Activated T-helper 1 cell treated with Interleukin-2 at 50 U/mL for 16 hours (primary cell): ENCODE measurements at places on chromosomes 7 and 10.

DNA sequence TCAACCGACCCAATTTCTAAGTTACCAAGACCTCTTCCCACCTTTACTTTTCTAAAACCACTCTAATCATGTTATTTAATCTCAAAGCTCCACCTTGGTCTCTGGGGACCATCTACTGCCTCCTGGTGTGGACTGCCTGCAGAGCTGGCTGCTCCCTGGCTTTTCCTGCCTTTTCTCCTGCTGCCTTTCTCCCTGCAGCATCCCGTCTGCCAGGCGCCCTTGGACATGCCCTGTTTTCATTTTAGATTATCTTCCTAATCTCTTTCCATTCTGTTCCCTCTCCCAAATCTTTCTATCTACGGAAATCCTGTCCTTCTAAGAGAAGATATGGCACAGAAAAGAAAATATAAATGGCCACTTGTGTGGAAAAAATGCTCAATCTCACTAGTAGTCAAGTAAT lies 23.1 kb downstream of the TCAF1 start:
- DNase-seq, result no peak

GRCh38 chr10:69861251-69862240 lies 59.8 kb downstream of the COL13A1 start:
- DNase-seq, result no peak

DNA sequence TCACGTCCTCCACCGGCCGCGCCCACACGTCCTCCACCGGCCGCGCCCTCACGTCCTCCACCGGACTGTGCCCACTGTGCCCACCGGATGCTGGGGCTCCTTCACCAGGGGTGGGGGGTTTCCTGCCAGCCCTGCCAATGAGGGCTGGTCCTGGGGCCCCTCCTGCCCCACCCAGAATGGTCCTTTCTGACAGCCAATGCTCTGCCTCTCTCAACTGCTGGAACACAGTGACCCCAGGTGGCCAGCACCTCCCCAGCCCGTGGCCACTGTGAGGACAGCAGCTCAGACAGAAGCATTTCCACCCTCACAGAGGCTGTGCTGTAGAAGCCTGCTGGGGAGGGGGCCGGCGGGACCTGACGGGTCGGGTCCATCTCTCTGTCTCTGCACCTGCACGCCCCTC lies 90.1 kb upstream of the DNAAF5 start:
- DNase-seq, result peak; percentile 25

GRCh38 chr7:94395141-94396036 lies 694 bp downstream of the COL1A2 start:
- no peak for DNase-seq

DNA sequence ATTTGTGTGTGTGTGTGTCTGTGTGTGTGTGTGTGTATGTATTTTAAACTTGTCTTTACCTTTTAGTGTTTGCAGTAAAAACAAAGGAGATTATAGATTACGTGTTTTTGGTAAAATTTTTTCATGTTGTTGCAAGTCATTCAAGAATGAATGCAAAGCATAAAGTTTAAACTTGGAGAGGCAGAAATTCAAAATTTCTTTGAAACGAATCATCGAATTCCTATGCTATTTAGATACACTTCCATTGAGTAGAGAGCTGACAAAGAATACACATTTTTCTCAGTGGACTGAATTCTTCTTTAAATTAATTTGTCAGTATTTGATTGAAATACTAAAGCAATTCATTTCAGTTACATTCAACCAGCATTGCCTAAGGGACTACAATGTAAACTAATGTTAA lies 66.0 kb upstream of the HDAC9 start:
- DNase-seq, result no peak

DNA sequence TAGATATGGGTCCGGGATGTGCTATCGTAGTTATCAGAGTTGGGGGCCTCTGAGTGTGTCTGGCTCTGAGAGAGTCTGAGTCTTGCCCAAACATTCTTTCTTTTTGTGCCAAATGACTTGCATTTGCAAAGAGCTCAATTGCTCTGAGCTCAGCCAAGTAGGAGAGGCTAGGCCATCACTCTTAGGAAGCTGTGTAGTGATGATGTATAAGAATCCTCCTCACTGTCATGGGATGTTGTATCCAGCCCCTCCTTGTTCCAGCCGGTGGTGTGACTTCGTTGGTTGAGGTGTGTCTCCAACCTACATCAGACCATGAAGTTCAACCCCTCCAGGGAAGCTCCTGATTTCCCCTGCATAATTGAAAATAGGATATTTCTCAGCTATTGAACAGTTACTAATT lies 97.5 kb upstream of the NPS start:
- no peak for DNase-seq

DNA sequence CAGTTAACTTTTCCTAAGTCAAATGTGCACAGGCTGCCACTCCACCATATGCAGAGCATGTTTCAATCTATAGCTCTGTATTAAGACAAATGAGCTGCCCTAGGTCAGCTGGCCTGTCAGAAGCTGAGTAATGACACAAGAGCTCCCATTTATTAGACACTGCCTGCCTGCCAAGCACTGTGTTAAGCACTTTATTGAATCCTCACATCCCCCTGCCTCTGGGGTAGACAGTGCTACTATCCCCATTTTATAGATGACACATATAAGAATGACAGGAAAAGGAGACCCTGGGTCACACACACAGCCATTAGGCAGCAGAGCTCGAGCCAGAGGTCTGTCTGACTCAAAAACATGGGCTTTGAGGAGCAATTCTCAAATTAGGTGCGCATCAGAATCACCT lies 179.8 kb upstream of the PDE1C start:
- no peak for DNase-seq

- DNase-seq, result no peak
Observed at GRCh38 chr7:5557920-5558401, 134.3 kb upstream of the TNRC18 start.

- DNase-seq, result no peak
Observed at GRCh38 chr7:157541295-157542067, 204.7 kb downstream of the DNAJB6 start.

GRCh38 chr10:128386231-128386630 lies 260.0 kb upstream of the MKI67 start:
- no peak for DNase-seq

GRCh38 chr7:149414745-149415390 lies 46.0 kb downstream of the ZNF777 start:
- no peak for DNase-seq

GRCh38 chr10:88987243-88987725 lies 3.3 kb upstream of the FAS start:
- no peak for DNase-seq

GRCh38 chr10:11782793-11783557 lies 40.2 kb upstream of the PROSER2 start:
- no peak for DNase-seq

DNA sequence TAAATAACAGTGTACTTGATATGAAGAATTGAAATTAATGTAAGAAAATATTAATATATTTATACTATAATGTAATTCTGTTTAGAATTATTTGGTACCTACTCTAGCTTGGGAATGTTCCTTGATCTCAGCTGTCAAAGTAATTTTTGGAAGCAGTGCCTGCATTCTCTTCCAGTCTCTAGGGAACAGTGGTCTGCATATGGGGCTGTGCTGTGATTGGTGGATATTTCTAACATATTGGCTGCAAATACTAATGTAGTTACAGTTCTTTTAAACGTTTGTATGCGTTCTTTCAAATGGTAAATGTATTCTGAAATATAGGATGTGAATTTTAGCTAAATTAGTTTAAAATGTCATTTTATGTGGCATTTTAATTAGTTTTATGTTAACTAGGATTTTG lies 87.2 kb downstream of the PHF14 start:
- DNase-seq, result no peak

- DNase-seq, result no peak
Observed at GRCh38 chr7:37149051-37149772, 299.5 kb downstream of the ELMO1 start.

- DNase-seq, result no peak
Observed at GRCh38 chr7:70694434-70694970, 437.4 kb upstream of the GALNT17 start.

- no peak for DNase-seq
Observed at GRCh38 chr10:130636313-130636930, 500.2 kb downstream of the GLRX3 start.

- no peak for DNase-seq
Observed at GRCh38 chr7:25122373-25122772, 2.7 kb downstream of the CYCS start.

DNA sequence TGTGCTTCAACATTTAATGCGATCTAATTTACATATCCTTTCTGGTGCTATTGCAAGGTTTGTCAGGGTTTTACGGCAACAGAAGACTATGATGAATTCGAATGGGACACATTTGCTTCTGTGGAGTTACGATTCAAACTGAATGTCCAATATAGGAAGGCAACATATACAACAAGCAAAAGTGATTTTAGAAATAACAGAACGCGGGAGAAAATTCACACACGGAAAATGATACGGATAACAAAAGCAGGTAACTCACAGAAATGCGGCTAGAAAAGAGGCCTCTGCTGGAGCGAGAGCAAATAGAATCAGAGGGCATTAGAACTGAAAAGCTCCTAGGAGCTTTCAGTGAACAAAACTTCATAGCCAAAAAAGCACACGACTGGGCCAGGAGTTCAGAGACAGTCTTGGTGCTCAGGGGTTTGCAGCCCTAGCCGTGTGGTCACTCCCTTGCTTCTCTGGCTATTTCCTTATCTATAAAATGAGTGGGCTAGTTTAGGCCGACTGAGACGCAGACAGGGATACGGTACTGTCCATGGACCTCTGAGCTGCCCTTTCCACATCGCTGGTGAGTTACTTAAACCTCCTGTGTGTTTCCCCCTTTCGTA lies 557 bp upstream of the TAX1BP1 start:
- DNase-seq, result peak; percentile 1

- DNase-seq, result no peak
Observed at GRCh38 chr7:30270921-30271320, 13.5 kb upstream of the ZNRF2 start.

- no peak for DNase-seq
Observed at GRCh38 chr7:84948634-84949033, 238.2 kb downstream of the SEMA3D start.

DNA sequence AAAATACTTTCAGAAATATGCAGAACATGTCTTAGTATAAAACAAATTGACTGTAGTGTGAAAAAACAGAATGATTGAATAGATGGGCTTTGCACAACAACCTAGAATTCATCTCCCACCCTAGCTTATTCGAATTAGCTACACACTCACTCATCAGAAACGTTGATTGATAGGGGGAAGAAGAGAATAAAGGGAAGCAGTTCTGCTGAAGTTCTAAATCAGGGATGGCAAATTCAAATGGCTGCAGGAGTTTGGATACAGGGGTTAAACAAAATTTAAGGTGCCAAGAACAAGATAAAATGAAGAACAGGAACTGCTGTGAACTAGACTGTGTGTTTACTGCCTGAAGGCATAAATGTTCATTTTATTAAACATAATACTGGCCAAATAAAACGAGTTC lies 9.0 kb downstream of the CD36 start:
- DNase-seq, result no peak

GRCh38 chr10:130935128-130935439 lies 376.4 kb downstream of the TCERG1L start:
- DNase-seq, result no peak

DNA sequence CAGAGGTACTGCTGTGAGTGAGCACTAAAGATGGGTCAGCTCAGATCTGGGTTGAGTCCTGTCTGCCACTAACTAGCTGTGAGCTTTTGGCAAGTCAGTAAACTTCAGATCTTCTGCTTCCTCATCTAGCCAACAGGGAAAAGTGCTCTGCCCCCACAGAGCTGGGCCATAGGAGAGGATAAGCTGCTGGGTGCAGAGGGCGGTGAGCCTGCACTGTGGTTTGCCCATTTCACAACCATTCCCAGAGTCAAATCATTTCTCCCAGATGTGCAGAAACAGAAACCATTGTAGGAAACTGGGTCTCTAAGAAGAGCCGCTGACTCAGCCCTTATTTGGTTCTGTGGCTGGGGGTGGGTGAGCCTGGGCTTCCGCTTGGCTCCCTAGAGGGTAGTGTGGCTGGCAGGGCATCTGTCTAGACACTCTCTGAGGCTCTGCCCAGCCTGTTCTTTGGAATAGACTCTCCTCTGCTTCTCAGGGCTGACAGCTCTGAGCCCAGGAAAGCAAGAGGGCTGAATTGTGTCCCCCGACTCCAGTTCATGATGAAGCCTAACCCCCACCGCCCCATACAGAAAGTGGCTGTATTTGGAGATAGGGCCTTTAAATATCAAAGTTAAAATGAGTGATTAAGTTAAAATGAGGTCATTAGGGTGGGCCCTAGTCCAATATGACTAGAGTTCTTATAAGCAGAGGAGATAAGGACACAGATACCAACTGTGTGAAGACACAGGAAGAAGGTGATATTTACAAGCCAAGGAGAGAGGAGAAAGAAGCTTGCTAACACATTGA lies 29.5 kb upstream of the ARHGAP22 start:
- DNase-seq, result no peak

DNA sequence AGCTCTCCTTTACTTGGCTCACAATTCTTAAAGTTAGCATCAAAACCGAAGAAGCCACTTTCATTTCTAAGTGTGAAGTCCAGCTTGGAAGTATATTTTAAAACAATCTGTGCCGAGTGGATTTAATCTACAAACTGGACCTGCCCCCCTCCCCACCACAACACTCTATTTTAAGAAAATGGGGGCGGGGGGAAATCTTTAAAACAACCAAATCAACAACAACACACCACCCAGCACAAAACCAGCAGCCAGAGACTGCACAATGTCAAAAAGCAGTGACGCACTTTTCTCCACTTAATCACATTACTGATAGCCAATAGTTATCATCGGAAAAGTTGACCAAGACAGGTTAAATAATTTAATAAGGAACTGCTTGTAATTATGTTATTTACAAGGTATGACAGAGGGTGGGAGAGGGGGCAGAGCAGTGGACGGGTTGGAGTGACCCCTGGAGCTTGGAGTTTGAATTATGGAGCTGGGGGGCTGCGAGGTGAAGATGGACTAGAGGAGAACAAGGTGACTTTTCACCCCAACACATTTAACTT lies 2.8 kb downstream of the EBF3 start:
- no peak for DNase-seq

DNA sequence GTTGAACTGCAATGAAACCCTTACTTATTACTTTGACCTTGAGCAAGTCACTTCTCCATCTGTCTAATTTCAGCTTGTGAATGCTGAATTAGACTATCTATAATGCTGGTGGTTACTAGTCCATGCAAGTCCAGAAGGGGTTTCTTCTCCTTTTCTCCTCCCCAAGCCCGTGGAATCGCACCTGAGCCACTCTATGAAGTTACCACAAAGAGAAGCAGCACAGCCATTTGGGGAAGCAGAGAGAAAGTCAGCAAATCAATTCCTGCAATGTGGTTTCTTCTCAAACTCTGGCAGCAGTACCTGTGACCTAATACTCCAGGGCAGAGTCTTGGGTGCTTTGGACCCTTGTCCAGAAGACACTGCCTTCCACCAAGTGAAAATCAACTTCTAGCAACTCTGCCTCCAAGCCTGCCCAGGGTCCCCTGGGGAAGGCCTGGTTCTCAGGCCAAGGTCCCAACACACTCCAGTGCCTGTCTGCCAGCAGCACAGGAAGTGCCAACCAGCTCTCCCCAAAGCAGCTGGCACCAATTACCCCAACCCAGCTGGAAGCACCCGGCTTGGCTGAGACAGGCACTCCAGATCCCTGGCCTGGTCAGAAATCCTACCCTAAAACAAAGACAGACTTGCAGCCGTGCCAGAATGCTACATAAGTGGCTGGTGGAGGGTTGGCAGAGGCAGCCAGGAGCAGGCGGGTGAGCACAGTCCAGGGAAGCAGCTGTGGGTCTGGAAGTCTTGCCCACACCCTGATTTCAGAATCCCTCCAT lies 200.3 kb downstream of the LSM5 start:
- DNase-seq, result no peak
